ENCODE measurements at places on chromosomes 12 and 14. TPM values are rescaled to one million over a fixed set of nuclear protein-coding genes. Genes with fewer than 3 reads are reported as not detected.
A peak's percentile ranks its signal among the peaks of the same experiment; 100 is the strongest.

- DNase-seq, result no peak
Observed at GRCh38 chr12:72748971-72749370, 476.8 kb downstream of the TRHDE start.

DNA sequence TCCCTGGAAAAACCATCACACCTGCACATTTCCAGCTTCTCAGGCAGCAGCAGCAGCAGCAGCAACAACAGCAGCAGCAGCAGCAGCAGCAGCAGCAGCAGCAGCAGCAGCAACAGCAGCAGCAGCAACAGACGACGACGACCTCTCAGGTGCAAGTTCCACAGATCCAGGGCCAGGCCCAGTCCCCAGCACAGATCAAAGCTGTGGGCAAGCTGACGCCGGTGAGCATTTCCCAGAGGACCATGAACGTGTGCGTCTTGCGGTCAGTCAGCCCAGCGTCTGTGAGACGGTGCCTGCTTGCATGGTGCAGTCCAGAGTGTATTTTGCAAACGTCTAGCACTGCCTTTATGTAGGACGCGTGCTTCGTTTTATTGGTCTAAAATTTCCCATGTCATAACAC is 81.6 kb downstream of the DDX51 start:
- no peak for DNase-seq

DNA sequence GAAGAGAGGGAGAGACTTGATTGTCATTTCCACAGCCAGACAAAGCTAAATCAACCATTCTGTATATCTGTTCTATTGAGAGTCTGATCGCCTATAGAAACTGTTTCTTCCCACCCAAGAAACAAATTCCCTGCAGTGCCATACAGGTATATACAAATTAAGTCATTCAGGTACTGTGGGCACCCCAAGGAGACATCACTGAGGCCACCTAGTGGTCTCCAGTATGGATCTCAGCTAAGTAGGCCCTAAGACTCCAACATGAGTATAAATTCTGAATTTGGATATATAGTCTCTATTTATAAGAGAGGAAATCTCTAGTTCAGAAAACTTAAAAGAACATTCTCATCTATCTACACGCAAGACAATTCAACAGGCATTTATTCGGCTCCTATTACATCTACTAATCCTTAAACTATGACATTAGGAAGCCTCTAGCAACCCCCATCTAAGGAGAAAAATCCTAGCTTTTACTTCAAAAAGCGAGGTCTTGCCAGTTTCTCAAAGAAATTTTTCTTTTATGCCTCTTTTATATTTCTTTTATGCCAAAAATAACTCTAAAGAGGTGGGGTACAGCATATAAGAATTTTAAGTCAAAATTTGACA is 62.6 kb downstream of the DCAF5 start:
- peak; percentile 51 for DNase-seq

DNA sequence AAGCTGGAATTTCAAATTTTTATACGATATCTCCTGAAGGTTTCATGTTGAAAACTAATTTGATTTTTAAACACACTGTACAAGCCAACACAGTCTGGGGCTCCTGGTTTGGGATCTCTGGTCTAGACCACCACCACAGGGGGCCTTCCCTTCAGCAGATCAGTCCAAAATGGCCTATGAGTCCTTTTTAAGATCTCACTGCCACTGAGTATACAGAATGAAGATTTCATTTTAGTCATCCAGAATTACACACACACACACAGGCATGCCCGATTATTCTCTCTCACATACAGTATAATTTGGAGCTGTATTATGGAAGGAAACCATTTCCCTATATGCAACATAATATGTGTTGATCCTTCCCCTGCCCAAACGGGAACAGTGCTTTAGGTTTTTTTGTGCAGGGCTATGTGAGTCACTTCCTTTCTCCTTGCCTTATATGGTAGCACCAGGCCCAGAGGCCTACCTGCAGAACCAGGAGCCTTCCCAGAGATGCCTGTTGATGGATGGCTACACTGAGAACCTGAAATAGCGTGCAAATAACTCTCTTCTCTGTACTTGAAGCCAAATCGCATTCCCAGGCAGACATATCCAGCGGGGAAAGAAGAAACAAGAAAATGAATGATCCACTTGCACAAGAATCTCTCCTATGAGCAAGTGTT is 28.1 kb upstream of the WNK1 start:
- peak; percentile 34 for DNase-seq

DNA sequence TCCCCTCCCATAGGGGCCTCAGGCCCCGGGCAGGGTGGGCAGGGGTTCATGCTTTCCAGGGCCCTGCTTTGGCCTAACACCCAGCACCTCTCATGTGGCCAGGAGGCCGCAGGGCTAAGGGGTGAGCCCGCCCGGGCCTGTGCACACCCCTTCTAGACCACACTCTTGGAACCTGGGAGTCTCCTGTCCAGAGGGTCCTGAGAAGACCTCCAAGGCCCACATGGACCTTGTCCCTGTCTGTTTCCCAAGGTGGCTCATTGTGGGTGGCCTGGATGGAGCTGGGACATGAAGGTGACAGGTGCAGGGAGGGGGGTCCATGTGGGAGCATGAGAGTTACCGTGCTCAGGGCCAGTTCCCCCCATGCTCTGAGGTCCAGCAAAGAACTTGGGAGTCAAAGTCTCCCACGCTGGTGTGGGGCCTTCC is 11.6 kb downstream of the DLK1 start:
- no peak for DNase-seq

GRCh38 chr14:81681541-81681940 is 147.9 kb upstream of the SEL1L start:
- no peak for DNase-seq

DNA sequence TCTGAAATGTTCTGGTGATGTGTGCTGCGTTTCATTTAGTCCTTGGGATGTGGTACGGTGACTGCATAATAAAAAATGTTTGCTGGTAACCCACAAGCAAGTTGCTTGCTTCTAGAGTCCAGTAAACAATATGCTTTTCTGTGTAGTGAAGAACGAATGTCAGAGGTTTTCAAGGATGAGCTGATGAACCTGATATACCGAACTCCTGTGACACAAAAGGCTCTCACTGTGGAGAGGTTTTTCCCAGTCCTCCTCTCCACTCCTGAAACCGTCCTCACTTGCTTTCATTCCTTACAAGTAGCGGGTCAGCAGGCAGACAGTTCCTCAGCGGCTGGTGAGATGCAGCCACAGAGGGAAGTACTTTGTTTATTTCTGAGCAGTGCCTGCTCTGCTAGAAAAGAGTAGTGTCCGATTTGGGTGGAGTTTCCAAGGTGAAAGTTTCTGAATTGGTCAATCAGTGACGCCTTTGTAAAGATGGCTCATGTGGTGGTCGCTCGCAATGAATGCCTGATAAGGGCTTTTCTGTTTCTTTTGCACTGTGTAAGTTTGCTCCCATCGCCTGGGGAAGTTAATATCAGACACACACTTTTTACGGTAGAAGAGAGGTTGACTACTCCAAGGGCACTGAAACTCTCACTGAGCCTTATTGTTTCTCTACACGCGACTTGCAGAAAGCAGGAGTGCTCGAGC is 3.0 kb downstream of the ETV6 start:
- no peak for DNase-seq

DNA sequence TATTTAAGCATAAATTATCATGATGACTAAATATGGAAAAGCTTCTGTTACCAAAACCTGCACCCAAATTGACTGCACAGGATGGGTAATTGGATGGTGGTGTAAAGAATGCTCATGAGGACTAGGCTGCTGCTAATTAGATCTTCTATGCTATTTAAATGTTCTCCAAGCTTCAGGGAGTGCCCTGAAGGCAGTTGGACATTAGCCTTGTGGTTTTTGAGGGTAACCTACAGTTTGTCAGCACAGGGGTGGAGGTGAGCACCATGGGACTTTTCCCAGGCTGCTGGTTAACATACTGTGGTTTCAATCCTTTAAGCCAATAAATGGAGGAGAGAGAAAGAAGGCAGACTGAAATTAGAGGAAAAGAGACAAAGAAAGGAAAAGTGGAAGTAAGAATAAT is 145.0 kb downstream of the WIF1 start:
- DNase-seq, result no peak

DNA sequence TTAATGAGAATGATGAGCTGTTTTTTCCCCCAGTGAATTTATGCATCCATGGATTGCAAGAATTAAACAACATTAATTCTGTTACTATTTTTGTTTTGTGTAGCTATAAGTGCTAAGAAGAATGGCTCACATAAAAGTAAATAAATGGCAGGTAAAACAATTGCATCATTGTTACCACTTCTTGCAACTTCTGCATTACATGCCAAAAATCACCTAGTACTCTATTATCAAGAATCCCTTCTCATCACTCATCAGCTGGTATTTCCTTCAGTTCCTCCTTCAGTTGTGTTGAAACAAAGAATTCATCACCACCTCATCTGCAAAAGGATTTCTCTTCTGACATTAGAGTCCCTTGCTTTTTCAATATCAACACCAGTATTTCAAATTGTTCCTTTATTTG is 773 bp downstream of the A2M start:
- no peak for DNase-seq

DNA sequence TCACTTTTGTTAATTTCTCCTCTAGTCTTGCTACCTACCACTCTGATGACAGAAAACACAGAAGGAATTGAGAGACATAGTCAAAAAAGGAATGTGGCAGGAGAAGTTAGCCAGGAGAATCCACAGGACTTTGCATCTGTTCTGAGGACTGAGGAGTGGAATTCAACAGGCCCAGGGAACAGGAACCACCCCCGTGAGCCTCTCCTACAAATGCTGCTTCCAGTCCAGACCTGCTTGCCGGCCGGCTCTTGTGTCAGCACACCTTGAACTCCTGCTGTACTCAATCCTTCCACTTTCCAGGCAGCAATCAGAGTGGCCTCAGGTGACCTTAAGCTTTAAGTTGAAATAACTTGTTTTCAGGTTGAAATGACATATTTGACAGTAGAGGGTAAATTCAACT is 903.1 kb downstream of the BCL11B start:
- DNase-seq, result no peak

DNA sequence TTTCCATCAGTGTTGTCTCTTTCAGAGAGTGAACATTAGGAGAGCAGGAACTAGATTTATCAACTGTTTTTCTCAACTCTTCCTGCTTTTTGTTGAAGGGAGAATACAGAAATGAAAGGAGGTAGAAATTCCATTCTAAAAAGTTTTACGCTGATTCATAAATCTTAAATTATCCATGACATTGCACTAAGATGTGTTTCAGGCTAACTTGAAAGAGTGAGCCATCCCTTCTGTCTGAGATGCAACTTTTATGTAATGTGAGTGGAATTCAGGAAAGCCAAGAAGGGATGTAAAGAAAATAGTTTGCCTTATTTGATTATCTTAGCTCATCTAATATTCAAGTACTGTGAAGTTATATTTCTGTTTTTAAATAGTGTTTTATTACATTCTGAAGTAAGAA is 349.5 kb upstream of the RGS6 start:
- no peak for DNase-seq

- no peak for DNase-seq
Observed at GRCh38 chr12:93203361-93203760, 174.4 kb upstream of the NUDT4 start.

DNA sequence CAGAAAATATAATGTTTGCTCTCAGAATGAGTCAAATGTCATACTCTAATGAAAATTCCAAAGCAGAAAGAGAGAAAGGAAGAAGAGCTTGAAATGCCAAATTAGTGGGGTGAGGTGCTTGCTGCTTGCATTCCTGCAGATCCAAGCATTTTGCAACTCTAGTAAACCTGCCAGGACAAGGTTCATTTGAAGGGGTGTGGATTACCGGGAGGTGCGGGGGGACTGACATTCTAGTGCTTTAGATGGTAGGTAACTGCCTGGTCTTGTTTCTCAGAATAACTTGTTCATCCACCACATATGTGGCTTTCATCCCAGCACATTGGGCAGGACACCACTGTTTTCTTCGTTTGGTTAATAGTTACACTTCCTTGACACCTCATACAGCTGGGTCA is 144.4 kb downstream of the AKAP6 start:
- DNase-seq, result peak; percentile 85

- no peak for DNase-seq
Observed at GRCh38 chr12:52091061-52091460, 11.6 kb downstream of the SMIM41 start.

DNA sequence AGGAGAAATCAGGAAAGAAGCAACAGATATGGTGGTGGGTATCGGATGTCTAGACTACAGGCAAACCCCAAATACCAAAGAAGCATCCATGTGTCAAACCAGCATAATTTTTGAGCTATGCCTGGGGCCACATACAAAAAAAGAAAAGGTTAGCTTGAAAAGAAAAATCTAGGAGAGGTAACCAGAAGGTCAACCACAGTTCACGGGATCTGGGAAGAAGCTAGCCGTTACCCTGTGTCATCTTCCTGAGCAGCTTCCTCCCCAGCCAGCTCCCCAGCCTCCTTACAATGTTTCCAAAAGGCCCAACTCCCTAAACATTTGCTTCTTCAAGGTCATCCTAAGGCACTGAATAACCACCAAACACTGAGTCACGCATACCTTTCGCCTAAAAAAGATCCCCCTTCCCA is 3.1 kb downstream of the SINHCAF start:
- peak; percentile 43 for DNase-seq

Gene LUM
- 449 TPM for total RNA-seq

Gene IL31
- total RNA-seq, result not detected

Gene TAS2R42
- not detected for total RNA-seq

Gene NELL2
- 24.0 TPM for total RNA-seq

Gene PTPRB
- total RNA-seq, result 35.6 TPM

Data from tongue (tissue), 3 donors.